ENCODE measurements at places on chromosomes 7 and 10.

GRCh38 chr7:117896339-117896738 is 23.1 kb upstream of the CTTNBP2 start:
- no peak for DNase-seq

DNA sequence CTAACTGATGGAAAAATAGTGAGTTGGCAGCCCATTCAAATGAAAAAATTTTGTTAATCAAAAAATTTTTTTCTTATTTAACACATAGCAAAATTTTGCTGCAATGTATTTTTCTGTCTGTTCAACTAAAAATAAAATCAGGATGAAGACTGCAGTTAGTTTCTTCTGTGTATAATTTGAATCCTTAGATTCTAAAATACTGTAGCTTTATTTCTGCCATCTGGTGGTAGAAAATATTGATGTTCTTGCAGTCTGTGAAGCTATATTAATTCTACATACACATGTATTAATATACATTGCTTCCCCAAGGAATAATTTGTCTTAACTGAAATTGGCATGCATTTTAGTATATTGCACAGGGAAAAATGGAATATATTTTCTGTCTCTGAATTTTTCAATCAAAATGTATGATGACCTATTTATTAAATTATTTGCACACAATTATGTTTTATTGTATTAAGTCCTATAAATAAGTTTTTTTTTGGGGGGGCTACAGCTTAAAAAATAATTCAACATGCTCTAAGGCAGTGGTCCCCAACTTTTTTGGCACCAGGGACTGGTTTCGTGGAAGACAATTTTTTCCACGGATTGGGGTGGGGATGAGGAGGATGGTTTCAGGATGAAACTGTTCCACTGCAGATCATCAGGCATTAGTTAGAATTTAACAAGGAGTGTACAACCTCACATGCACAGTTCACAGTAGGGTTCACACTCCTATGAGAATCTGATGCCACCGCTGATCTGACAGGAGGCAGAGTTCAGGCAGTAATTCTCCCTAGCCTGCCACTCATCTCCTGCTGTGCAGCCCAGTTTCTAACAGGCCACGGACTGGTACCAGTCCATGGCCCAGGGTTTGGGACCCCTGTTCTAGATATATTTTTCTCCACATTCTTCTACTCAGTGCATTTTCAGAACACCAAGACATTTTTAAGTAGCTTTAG is 119.4 kb downstream of the GNAT3 start:
- DNase-seq, result no peak

DNA sequence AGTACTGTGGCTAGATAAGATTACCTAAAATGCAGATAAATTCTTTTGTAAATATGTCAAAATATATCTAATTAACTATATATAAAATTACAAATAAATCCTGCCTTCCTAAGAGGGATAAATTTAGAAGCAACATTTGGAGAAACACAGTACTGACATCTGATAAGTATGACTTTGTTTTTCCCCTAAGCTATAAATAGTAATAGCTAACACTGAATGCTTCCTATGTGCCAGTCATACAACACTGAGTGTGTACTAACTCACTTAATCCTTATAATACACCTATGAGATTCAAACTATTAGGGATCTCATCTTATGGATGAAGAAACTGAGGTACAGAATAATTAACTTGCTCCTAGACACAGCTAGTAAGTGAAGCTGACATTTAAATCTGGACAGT is 733.4 kb downstream of the MAGI2 start:
- no peak for DNase-seq

- DNase-seq, result no peak
Measured at GRCh38 chr10:72386916-72387586, 32.3 kb upstream of the DNAJB12 start.

- peak; percentile 66 for DNase-seq
Measured at GRCh38 chr10:71522442-71523144, 125.9 kb downstream of the CDH23 start.

GRCh38 chr10:1603181-1603580 is 134.1 kb downstream of the ADARB2 start:
- DNase-seq, result no peak

GRCh38 chr7:139940866-139941265 is 111.8 kb downstream of the TBXAS1 start:
- DNase-seq, result no peak

- DNase-seq, result no peak
Measured at GRCh38 chr7:140726281-140726680, 29.8 kb downstream of the NDUFB2 start.

DNA sequence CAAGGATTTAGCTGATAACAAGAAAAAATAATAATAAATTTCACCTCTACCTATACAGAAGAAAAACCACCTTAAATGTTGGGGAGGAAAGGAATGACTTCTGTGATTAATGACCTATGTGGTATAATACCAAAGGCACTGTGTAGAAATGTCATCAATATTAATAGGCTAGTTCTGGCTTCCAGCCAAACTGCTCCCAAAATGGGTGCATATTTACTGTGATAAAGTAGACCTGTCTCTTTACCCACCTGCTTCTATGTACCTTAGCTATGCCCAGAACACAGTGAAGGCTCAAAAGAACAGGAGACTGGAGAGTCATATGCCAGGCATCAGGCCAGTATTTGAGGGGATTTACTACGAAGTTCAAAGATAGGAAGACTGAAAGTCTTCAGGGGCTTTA is 76.0 kb downstream of the ATE1 start:
- no peak for DNase-seq

GRCh38 chr7:137930581-137930980 is 71.3 kb downstream of the CREB3L2 start:
- no peak for DNase-seq

GRCh38 chr7:134522601-134523000 is 4.8 kb upstream of the AKR1B10 start:
- DNase-seq, result no peak

GRCh38 chr10:83582407-83583095 is 556.8 kb upstream of the GHITM start:
- DNase-seq, result no peak

DNA sequence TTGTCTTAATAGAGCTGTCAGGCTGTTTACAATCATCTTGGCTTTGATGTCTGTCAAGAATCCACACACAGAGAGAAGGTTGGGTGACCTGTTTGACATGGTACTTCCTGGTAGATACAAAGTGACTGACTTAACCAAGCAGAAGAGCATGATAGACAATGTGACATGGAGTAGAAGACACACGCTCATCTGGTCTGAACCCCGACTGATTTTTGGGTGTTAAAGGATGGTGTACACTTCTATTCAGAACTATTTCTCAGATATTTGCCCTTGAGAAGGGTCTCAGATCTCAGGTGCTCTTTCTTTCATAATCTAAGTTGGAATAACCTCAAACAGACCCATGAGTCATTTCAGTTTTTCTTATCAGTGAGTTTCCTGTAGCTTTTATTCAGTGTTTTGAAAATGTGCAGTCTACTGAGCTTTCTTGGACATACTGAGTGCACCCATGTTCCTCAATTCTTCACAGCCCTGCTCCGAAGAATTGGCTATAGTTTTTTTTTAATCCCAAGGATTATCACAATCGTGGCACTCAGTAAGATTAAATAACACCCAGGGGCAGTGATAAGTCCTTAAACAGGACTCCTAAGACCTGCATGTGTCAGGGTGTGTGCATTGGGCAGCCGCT is 46.4 kb upstream of the NXPH1 start:
- DNase-seq, result no peak

DNA sequence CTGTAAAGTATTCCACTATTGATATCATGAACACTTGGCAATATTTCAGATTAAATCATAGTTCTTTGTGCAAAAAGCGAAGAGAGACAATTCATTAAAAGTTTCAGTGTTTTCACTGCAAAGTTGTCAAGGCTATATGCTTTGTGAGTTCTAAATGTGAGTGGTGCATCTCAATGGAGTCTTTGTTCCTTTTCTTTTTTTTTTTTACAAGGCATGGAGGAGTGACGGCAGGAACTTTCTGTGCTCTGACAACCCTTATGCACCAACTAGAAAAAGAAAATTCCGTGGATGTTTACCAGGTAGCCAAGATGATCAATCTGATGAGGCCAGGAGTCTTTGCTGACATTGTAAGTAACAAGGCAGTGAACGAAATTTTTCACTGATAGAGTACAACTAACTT is 84.5 kb downstream of the AASS start:
- DNase-seq, result no peak

DNA sequence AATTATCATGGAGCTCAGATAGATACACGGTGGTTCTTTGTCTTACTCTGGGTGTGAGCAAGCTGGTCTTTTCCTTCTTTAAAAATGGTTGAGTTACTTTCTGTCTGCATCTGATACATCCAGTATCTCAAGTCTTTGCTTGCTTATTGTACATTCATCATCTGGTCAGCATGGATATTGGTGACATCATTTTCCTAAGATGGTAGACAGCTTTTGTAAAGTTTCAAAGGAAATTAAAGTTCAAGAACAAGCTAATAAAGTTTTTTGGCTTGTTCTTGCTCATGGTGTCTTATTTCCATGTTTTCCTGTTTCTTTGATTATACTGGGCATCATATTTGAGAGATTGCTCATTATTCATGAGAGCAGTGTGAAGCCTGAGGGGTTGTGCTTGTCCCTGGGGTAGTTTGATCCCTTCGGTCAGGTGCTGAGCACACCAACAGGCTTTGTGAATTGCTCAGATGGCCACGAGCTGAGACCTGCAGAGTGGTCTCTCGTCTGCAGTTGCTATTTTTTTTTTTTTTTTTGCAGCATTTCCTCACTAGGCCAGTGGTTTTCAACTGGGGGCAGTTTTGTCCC is 38.5 kb downstream of the MGMT start:
- DNase-seq, result no peak

- DNase-seq, result peak; percentile 88
Measured at GRCh38 chr10:43396061-43396927, 12.7 kb downstream of the HNRNPF start.

GRCh38 chr7:94482796-94483195 is 26.8 kb upstream of the CASD1 start:
- DNase-seq, result no peak

DNA sequence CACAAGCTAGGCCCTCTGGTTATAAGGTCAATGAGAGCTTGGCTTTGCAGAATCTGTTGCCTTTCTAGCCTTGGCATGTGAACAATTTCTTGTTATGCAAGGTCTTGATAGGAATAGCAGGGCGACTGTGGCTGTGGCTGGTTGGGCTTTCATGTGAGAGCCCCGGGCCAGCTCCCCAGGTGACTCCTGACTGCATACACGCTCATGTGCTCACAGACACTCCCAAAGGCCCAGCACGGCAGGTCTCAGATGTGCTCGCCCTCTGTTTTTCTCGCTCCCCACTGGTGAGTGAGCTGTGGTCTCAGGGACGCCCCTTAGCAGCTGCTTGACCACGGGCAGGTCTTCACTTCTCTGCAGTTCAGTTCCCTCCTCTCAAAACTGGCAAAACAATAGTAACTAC is 37.1 kb upstream of the ZNF32 start:
- no peak for DNase-seq

DNA sequence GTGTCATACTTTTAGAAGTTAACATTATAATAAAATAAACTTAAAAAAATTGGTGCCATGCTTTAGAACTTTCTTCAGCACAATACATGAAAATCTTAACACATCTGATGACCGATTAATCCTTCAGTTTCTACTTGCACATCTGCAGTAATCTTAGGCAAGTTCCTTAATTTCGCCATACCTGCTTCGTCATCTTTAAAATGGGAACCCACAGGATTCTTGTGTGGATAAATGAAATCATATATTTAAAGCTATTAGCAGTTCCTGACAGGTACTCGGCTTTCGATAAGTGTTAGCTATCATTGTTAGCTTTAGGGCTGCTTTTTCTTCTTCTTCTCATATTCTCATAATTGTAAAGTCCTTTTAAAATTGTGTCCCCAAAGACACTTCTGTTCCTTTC is 907 bp upstream of the VPS50 start:
- DNase-seq, result no peak

DNA sequence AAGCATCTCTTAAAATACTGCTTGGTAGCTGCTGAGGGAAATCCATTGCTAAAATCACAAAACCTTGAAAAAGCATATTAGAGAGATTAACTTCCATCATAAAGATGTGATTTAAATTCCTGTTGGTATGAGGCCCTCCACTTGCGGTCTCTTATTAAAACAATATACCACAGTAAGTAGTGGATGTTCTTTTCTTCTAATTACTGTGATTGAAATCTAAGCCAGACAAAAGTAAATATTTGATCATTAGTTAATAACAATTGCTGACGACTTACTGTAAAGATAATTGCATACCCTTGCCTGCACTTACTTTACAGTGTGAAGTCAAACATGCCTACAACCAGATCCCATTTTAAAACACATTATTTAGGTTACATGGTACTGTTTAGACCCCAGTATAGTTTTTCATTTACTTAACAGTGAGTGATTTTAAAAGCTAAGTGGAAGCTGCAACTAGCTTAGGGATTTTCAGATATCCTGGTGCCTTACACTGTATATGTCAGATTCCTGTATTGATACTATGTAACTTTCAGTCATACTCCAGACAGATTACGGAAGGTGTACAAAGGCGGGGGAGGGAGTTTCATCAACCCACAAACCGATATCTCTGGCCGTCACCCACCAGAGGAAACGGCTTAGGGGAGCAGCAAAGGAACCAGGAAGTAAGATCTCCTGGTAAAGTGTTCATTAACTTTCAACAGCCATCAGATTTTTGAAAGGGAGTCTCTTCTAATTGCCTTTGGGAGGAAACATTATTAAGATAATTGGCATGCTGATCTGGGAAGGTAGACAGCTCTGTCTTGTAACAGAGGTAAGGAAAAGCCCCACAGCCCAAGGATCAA is 986 bp downstream of the NRP1 start:
- no peak for DNase-seq

DNA sequence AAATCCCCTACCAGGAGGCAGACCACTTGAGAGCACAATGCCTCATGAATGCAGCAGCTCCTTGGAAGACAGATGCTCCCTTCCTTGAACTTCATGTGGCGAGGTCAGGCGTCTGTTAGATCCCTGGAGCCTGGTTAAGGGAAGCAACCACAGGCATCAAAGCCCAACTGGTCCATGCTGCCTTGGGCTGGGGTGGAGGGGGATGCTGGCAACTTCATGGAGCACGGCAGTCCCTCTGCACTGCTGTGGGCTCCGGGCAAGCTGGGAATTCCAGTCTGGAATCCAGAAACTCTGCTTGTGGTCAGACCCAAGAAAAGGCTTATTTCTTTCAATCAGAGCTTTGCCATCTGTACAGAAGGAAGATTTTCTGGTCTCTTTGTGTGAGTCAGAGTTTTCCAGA is 130.4 kb downstream of the PFKFB3 start:
- DNase-seq, result no peak

DNA sequence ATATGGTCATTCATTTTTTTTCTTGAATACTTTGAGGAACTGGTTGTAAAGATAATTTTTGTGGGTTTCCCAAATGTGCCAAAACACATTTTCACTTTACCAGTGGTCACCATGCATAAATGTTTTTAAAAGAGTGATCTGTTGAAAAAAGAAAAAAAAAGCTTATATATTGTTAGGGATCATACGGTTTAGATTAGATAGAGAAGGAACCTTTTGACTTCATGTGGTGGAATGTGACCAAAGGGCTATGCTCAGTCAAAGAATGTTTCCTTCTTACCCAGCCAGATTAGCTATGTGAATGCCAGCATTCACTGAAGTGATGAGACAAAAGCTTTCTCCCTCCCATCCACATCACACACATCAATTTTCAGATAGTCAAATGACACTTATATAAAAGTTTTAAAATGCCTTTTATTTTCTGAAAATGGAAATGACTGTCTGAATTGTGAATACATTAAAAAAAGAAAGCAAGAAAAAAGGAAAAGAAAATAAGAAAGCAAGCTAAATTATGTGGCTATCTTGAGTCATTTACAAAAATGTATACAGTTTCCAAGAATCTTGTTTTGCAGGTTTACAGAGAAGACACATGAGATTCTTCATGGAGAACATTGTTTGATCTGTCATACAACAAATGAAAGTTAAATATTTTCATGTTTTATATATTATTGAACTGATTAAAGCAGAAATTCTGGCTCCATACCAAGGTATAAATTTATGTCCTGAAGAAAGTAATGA is 8.6 kb upstream of the CPED1 start:
- DNase-seq, result no peak

Data from WERI-Rb-1 (cell line).